ENCODE measurements at places on chromosomes 13 and 19. TPM values are rescaled to one million over a fixed set of nuclear protein-coding genes. Genes with fewer than 3 reads are reported as not detected.

Gene PEX11G
- 2.5 TPM for total RNA-seq

Gene FXYD1
- total RNA-seq, result not detected

Gene SYNE4
- not detected for total RNA-seq

Gene CEACAM19
- total RNA-seq, result 1.1 TPM

Gene COG3
- total RNA-seq, result 22.8 TPM

Gene ZNF266
- 6.8 TPM for total RNA-seq

Gene PSG1
- total RNA-seq, result under 0.01 TPM

Gene CEBPA
- 0.37 TPM for total RNA-seq

Gene ZNF844
- 2.5 TPM for total RNA-seq

Gene KLHL26
- 3.3 TPM for total RNA-seq

Gene DBP
- 1.6 TPM for total RNA-seq

Data from subcutaneous preadipocyte (primary cell).